ENCODE measurements at places on chromosomes 4 and X.

DNA sequence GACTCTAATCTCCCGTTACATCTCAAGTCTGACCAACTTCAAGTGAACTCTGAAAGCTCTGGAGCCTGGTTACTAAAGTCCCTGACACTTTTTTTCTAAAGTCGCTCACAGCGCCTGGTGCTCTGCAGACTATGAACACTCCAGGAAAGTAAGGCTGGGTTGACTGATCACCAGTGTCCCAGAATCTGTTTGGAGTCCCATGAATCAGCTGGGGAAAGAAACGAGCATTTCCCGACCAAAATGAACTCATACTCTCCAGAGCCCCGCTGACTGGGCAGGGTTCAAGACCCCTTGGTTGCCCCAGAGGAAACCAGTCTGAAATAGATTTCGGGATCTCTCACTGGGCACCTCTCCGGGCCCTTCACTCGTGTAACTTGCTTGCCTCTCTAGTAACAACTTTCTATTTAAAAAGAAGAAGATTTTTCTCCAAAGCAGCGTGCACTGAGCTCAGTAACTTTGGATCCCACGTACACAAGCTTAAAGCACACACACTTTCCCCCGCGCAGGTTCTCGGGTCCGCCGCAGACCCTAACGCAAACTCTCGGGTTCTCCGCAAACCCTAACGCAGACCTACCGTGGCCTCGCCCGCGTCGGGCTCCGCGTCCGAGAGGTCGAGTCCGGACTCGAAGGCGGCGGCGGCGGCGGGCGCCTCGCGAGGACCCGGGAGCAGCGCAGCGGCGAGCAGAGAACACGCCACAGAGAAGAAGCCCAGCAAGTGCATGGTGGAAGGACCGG is 964 bp downstream of the VEGFC start:
- peak; percentile 21 for DNase-seq

DNA sequence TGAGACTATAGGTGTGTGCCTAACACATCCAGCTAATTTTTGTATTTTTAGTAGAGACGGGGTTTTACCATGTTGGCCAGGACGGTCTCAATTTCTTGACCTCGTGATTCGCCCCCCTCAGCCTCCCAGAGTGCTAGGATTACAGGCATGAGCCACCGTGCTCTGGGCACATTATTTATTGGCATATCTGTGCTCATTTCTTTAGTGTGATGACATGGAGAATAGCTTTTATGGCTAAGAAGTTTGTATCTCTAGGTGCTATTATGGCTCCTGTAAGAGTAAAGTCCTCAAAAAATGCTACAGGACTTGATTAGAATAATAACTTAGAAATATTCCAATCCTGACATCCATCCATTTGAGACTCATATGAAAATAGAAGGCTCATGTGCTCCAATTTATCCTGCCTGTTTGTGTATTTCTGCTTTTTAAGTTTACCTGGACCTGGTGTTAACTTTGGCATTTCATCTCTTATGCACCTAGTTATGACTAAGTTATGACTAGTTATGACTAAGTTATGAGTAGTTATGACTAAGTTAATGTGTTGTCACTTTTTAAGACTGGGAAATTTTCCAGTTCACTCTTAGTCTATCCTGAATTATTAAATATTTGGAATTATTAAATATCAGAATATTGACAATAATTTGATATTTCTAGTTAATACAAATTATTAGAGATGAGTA is 36.4 kb upstream of the UNC5C start:
- DNase-seq = no peak

- no peak for DNase-seq
Observed at GRCh38 chr4:5822619-5823018, 70.3 kb downstream of the CRMP1 start.

- DNase-seq = no peak
Observed at GRCh38 chr4:1022739-1023066, 11.3 kb downstream of the FGFRL1 start.

DNA sequence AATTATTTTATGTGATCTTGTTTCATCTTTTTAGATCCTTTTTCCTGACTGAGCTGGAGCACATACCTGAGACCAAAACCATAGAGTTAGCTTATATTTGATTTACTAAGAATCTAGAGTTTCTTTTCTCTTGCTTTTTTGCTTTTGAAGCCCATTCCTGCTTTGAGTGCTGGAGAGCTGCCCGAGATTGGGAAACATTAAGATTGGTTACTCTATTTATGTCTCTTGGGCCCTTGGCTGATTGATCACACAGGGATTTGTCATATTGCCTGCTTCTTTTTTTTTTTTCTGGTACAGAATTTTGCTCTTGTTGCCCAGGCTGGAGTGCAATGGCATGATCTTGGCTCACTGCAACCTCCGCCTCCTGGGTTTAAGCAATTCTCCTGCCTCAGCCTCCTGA is 73.9 kb downstream of the REPS2 start:
- no peak for DNase-seq

DNA sequence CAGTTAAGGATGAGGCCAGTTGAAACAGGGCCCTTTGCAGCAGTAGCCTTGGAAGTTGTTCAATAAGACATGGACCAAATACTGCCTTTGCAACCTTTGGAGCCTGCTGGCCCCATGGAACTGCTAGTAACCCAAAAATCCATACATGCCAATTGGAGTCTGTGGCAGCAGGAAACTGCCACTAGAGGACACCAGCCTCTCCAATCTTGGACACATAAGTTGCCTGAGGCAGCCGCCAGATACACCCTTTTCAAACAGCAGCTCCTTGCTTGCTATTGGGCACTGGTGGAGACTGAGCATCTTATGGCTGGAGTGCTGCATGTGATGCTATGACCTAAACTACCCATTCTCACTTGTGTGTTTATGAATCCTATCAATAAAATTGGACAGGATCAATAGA is 14.8 kb upstream of the LAP3 start:
- DNase-seq = no peak

DNA sequence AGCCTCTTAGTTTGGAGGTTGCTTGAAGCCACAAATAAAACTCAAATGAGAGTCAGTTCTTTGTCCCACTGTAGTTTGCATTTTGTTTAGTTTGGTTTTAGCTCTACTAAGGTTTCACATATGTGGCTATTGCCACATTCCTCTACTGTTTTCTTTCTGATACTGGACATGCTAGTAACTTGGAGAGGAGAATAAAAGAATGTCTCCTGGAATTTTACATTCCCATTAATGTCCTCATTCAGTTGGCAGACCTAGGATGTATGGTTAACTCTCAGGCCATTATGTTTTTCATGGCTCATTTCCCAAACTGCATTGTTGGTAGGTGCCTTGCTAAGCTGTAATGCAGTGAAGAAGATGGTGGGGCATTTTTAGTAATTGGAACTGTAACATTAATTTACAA is 29.9 kb downstream of the UPRT start:
- no peak for DNase-seq

- DNase-seq = no peak
Observed at GRCh38 chrX:20445109-20445508, 178.4 kb upstream of the RPS6KA3 start.

- no peak for DNase-seq
Observed at GRCh38 chr4:175330236-175330635, 412.1 kb downstream of the ADAM29 start.

DNA sequence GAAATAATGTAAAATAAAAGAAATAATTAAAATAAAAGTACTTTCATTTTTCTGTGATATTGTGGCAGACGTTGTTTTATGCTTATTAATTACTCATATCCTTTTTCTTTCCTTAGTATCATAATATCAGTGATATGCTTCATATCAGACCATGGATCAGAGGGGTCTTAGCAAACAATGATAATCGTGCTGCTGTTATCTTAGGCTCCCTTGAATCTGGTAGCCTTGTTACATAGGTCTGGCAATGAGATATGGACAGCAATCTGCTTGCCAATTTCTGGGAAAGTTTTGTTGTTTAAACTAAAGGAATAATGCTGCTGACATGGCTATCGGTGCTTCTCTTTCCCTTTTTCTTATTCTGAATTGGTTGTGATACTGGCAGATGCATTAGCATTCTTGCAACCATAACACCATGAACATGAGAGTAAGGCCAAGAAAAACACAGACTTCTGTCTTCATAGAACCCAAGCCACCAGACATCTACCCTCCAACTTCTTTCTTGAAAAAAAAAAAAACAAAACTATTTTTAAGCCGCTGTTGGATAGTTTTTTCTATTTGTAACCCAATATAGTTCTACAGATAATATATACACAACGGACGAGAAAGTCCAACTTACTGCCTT is 16.4 kb downstream of the EPHA5 start:
- no peak for DNase-seq

- DNase-seq = no peak
Observed at GRCh38 chr4:101806914-101807313, 16.4 kb downstream of the BANK1 start.

DNA sequence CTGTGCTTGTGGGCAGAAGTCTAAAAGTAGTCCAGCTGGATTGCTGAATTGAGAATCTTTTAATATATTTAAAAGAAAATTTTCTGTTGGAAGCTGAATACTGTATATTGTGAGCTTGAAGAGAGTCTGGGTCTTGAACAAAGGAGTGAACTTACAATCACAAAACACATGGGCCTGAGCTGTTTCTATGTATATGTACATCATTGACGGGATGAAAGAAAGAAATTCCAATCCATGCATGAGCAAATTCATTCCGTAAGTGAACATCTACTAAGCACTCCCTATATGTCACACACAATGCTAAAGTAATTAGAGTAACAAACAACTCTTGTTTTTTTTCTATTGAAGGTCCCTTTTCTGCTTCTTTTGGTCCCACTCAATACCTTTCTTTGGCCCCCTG is 331.0 kb downstream of the HS3ST1 start:
- no peak for DNase-seq

DNA sequence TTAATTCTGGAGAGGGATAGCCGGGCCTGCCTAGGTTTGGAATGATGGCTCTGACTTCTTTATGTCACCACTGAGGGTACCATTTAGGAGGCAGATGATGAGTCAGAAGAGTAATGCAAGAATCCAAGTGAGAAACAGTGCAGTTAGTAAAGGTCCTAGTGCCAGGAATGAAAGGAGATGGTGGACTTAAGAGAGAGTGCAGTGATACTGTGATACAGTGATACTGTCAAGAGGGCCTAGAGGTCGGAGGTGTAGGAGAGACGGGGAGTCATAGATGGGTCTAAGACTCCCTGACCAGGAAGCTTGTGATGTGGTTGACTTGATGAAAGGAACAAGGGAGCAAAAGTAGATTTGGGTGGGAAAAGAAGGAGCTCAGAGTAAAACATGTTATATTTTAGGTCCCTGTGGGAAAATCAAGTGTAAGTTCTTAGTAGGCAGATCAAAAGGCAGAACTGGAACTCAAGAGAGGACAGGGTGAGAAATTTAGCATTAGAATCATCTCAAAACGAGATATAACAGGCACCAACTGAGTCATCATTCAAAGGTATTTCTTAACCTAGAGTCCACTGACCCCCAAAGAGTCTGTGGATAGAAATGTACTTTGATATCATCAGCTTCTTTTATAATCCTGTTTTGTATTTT is 85.0 kb downstream of the NFKB1 start:
- DNase-seq = no peak

All from Kasumi-1 (cell line).